ENCODE measurements at places on chromosomes 7 and 10. TPM values are rescaled to one million over a fixed set of nuclear protein-coding genes. Genes with fewer than 3 reads are reported as not detected.

Gene MACC1
- total RNA-seq: 0.26 TPM

DNA sequence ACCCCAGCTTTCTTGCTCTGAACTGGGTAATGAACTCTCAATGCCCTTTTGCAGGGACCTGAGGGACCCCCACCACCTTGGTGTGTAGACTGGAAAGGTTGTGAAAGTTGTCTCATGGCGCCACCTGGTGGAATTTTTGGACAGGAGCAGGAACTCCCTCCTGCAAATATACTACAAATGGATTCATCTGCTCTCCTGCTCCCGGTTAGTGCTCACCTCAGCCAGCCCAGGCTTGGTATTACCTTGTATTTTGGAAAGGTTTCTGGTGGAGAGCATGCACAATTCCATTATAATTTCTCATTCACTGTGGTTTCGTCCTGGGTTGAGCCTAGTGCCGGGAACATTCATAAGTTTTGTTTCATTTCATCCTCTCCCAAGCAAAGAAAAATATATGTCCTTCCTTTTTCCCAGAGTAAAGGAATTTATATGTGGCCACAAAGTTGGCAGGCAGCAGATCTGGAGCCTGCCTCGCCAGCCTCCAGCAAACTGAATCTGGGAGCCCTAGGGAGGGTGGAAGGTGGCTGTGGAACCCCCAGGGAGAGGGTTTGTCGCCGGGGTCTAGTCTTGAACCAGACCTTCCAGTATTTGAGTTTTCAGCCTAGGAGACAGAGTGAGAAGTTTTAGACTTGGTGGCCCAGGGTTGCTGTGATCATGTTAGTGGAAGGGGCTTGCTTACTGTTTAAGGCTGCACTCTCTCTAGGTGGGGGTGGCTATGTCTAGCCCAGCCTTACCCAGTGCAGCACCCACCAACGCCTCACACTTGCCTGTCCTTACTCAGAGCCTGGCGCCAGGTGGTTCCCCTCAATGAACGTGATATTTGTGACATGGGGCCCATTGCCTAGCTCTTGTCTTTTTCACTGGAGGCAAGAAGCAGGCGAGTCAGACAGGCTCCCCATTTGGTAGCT, 9.5 kb downstream of the FAM241B start:
- no peak overlapping the region for H3K4me3 ChIP-seq
- no peaks in the 10 kb centered on the region for H3K4me1 ChIP-seq
- no peak overlapping the region for H3K27ac ChIP-seq
- DNase-seq: peak; percentile 88
- no peaks in the 10 kb centered on the region for H3K36me3 ChIP-seq

GRCh38 chr10:75972491-75973276, 541.3 kb downstream of the LRMDA start:
- DNase-seq: no peak
- H3K27ac ChIP-seq: no peak overlapping the region
- no peaks in the 10 kb centered on the region for H3K4me1 ChIP-seq
- H3K36me3 ChIP-seq: no peaks in the 10 kb centered on the region

DNA sequence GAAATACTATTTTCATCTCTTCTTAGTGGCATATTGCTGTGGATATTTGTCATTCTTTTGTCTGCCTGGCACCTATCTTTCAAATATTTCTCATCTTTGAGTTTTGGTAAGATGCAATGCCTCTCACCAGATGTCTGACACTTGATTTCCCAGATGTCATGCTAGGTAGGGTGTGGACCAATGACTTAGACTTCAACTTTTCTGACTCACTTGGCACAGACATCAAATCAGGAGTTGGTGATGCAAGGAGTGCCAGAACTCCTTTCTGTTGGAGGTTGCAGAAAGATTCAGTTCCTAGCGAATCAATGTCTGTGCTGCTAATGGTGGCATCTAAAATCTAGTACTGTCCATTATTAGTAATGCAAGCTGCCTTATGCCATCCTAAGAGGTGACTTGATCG, 216.9 kb upstream of the FERD3L start:
- H3K4me1 ChIP-seq: no peaks in the 10 kb centered on the region
- H3K27me3 ChIP-seq: no peaks in the 10 kb centered on the region
- H3K36me3 ChIP-seq: no peaks in the 10 kb centered on the region
- no peak overlapping the region for H3K4me3 ChIP-seq

DNA sequence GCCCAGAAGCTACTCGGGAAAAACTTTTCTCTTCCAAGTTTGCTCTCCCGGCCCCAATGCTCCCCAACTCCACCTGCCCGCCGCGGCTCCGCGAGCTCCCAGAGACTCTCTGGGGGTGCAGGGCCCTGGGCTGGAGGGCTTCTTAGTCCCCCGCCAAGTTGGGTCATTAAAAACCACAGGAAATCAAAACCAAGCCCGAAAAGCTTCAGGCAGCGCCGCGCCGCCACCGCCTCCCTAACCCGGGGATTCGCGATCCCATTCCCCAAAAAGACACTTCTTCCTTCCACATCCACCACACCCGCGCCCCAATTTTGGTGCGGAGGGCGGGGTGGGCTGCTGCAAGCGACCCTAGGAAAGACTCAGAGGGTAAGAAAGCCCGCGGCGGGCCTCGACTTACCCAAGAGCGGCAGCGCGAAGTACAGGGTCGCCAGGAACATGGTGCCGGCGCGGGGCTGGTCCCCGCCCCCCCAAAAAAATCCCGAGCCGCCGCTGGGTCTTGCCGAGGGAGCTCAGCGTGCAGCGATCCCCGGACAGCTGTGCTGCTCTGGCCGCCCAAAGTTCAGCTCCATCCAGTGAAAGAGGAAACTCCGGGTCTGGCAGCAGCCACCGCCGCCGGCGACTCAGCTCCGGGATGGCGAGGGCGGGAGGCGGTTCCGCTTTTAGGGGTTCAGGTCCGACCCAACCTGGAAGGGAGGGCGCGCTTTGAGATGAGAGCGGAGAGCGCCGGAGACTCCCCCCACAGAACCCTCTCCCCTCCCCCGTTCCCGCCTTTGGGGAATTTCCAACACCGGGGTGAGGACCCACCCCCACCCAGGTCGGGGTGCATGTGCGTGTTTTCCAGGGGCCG, 1.2 kb downstream of the GFRA1 start:
- no peak for DNase-seq
- peaks cover 17% of the 10 kb centered on the region for H3K4me1 ChIP-seq
- H3K36me3 ChIP-seq: no peaks in the 10 kb centered on the region
- peaks cover 20% of the 10 kb centered on the region for H3K27me3 ChIP-seq

DNA sequence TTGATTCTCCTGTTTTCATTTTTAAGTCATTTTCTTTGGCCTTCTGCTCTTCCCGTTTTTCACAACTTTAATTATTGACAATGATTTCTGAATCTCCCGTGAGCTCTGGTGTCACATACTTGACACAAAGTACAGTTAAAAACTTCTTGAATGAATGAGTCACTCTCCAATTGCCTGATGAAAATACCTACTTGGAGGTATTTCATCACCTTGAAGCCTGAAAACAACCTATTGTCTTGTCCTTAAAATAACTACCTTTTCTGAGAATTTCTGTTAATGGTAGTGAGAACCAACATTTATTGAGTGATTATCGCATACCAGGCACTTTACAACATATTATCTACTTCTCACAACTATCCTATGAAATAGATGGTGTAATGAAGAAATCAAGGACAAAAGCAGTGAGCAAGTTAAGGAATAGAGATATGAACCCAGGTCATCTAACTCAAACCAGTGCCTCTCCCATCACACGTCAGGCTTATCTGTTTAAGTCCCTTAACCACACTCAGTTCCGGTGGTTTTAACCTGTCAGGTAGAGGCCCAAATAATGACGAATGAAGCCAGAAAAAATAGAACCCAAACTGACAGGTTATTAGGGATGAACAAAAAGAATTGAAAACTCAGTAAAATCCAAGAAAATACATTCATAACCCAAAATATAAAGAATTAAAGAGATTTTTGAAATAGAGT, 11.6 kb downstream of the BET1 start:
- no peaks in the 10 kb centered on the region for H3K27me3 ChIP-seq
- no peaks in the 10 kb centered on the region for H3K4me1 ChIP-seq
- no peak for DNase-seq

- no peak for DNase-seq
- H3K4me3 ChIP-seq: no peak overlapping the region
- no peaks in the 10 kb centered on the region for H3K27me3 ChIP-seq
Measured at GRCh38 chr7:90626013-90626412, 29.9 kb downstream of the CDK14 start.

GRCh38 chr7:116582806-116583444, 58.1 kb downstream of the CAV1 start:
- DNase-seq: no peak
- H3K27ac ChIP-seq: no peak overlapping the region
- H3K36me3 ChIP-seq: no peaks in the 10 kb centered on the region
- H3K4me3 ChIP-seq: no peak overlapping the region

DNA sequence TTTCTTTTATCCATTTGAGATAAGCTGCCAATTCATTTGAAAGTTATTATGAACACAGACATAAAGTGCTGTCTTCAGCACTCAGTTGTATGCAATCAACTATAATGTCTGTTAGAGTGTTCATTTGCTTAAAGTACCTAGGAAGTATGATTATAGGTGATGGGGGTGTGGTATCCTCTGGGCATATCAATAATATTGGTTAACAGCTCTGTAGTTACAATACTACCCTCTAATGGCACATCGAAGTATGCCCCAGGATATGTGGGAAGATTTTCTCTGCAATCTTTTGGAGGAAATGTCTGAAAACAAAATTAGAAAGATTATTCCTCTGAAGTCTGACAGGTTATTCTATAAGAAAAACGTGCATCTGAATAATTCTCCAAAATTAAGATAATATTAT, 429.7 kb downstream of the ARL4A start:
- H3K4me3 ChIP-seq: no peak overlapping the region
- no peaks in the 10 kb centered on the region for H3K27me3 ChIP-seq
- H3K4me1 ChIP-seq: no peaks in the 10 kb centered on the region
- no peak overlapping the region for H3K27ac ChIP-seq
- DNase-seq: no peak
- H3K36me3 ChIP-seq: no peaks in the 10 kb centered on the region

DNA sequence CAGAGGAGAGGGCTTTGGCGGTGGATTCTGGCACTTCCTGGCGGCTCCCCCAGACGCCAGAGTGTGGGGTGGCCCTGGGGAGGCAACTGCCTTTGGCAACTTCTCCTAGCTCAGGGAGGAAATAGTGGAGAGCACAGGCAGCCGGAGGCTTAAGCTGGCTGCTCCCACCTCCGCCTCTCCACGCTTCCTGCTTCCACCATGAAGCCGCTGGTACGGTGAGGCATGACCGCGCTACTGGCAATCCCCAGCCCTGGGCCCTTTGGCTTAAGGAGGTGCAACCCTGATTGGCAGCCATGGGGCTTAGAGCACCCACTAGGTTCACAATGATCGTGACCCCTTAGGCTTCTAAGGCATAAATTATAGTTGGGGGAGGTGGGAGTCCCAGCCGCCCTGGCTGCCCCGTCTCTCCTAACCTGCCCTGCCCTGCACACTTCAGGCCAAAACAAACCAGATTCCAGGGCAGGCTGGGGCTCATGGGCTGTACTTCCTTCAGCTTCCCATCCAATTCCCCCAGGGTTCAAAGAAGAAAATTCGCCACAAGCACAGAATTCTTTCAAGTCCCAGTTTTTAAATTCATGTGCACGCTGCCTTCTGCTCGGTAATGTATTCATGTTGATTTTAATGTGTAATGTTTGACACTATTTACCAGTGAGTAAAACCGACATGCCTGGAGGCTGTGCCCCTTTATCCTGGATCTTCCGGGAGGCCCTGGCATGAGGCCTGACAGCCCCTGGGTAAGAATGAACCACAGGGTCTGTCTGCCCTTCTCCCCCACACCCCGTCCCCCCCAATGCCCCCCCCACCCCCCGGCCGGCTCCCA, 90.7 kb upstream of the LRRC4 start:
- H3K27ac ChIP-seq: no peak overlapping the region
- no peaks in the 10 kb centered on the region for H3K4me1 ChIP-seq
- DNase-seq: no peak
- no peaks in the 10 kb centered on the region for H3K36me3 ChIP-seq
- H3K27me3 ChIP-seq: no peaks in the 10 kb centered on the region
- H3K4me3 ChIP-seq: no peak overlapping the region

GRCh38 chr7:99930376-99930775, 956 bp upstream of the GJC3 start:
- H3K4me3 ChIP-seq: no peak overlapping the region
- H3K27me3 ChIP-seq: peaks cover 8% of the 10 kb centered on the region
- no peak overlapping the region for H3K27ac ChIP-seq
- peaks cover 6% of the 10 kb centered on the region for H3K4me1 ChIP-seq
- no peak for DNase-seq

DNA sequence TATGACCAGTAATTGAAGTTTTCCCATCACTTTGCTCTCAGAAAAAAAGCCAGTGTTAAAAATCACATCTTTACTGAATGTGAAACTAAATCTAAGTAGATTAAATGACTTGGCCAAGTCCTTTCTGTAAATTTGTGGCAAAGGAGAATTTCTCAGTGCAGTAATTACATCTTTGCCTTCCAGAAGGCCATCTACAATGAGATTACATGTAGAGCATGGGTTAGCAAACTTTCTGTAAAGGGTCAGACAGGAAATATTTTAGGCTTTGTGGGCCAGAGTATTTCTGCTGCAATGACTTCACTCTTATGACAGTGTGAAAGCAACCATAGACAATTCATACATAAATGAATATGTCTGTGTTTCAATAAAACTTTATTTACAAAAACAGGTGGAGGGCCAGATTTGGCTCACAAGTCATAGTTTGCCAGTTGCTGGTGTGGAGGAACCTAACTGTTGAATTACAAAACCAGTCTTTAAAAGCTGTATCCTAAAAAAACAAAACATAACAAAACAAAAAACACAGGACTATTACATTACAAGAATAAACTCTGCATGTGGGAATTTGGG, 191.0 kb downstream of the TAX1BP1 start:
- DNase-seq: no peak
- H3K27ac ChIP-seq: no peak overlapping the region
- no peaks in the 10 kb centered on the region for H3K36me3 ChIP-seq
- no peak overlapping the region for H3K4me3 ChIP-seq
- H3K4me1 ChIP-seq: no peaks in the 10 kb centered on the region
- no peaks in the 10 kb centered on the region for H3K27me3 ChIP-seq

GRCh38 chr10:31352436-31353226, 33.6 kb downstream of the ZEB1 start:
- peaks cover 4% of the 10 kb centered on the region for H3K4me1 ChIP-seq
- H3K4me3 ChIP-seq: no peak overlapping the region
- no peaks in the 10 kb centered on the region for H3K36me3 ChIP-seq
- no peak overlapping the region for H3K27ac ChIP-seq

- H3K36me3 ChIP-seq: no peaks in the 10 kb centered on the region
- H3K4me3 ChIP-seq: peak overlapping the region; percentile 42
- no peak for DNase-seq
- peaks cover 40% of the 10 kb centered on the region for H3K4me1 ChIP-seq
- peaks cover 49% of the 10 kb centered on the region for H3K27me3 ChIP-seq
Measured at GRCh38 chr10:21495002-21495751, 30.3 kb downstream of the SKIDA1 start.
